Midbrain (tissue), 1 donor: ENCODE measurements at places on chromosomes 6 and 20.

DNA sequence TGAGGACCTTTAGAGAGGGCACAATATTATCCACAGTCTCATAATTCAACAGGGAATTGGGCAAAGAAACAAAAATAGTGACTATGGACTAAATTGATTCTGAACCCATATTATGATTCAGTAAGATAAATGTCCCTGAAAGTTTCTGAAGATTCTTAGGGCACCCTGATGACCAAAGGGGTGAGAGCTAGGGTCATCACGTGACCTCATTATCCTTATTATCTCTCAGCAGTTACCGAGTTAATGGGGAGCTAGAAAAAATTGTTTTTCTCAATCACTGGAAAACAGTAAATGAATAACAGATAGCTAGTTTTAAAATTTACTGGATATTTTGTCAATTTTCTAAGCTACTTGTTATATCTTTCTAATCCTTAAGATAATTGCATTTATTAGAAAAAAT is 639.5 kb downstream of the PRKN start:
- DNase-seq, result no peak

DNA sequence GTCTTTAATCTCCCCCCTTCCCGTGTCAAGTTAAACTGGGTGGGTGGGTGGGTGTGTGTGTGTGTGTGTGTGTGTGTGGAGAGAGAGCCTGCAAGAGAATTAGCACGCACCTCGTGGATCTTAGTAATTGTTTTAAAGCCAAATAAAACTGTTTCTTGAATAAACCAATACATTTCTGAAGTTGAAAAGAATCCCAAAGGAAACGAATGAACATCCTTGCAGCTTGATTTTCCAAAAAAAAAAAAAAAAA is 381 bp upstream of the BICRAL start:
- DNase-seq, result no peak

- no peak for DNase-seq
These were observed 99.1 kb downstream of the ARMC2 start for GRCh38 chr6:108947114-108947854.

GRCh38 chr6:97138581-97138980 is 144.4 kb downstream of the MMS22L start:
- no peak for DNase-seq

DNA sequence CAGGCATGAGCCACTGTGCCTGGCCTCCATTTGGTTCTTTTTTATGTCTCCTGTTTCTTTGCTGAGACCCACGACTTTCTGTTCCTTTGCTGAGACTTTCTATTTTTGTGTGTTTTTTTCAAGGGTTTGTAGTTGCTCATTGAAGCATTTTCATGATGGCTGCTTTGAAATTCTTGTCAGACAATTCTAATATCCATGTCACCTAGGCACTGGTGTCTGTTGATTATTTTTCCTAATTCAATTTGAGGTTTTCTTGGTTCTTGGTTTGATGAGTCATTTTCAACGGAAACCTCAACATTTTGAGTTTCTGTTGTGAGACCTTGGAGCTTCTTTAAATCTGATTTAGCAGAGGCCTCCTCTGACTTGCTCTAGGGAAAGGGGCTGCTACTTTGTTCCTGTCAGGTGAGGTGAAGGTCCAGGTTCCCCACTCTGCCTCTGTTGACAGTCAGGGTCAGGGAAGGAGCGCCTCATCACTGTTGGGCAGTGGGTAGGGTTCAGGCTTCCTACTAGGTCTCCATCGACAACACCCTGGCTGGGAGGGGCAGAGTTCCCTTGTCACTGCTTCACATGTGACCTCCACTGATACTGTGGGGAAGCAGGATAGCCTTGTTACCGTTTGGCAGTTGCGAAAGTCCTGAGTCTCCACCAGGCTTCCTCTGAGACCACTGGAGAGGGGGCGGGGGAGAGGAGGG is 67.2 kb upstream of the RNF24 start:
- no peak for DNase-seq

DNA sequence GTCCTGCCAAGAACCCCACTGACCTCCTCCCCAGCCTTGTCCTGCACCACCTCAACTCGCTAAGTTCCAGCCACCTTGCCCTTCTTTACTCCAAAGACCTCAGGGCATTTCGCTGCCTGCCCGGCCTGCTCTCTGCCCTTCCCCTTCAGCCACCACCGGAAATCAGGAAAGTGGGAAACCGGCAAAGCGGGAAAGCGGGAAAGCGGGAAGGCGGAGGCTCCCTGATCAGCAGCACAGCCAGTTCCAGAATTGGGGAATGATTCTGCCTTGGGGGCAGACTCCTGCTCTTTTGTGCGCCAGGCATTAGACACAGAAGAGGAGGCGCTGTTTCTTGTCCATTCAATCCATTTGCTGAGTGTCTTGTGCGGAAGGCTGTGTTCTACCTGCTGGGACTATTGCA is 111.3 kb downstream of the ZDHHC14 start:
- DNase-seq, result no peak

DNA sequence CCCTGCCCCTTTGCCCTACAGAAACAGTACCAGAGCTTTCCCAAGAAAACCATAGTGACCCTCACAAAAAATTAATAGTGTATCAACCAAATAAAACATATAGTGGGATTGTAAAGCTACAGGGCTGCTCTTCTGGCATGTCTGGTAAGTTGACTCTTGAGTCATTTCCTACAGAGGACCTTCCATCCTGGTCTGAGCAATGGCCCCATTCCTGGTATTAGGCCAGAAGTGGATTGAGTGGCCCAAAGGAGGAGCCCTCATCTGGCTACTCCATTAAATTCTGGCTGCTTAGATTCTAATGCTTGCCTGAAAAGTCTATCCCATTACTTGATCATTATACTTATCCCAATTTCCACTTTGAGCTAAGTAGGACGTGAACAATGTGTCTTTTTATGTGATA is 150.9 kb upstream of the HMGN3 start:
- no peak for DNase-seq

- no peak for DNase-seq
These were observed 363.9 kb downstream of the DHX35 start for GRCh38 chr20:39326050-39326449.

DNA sequence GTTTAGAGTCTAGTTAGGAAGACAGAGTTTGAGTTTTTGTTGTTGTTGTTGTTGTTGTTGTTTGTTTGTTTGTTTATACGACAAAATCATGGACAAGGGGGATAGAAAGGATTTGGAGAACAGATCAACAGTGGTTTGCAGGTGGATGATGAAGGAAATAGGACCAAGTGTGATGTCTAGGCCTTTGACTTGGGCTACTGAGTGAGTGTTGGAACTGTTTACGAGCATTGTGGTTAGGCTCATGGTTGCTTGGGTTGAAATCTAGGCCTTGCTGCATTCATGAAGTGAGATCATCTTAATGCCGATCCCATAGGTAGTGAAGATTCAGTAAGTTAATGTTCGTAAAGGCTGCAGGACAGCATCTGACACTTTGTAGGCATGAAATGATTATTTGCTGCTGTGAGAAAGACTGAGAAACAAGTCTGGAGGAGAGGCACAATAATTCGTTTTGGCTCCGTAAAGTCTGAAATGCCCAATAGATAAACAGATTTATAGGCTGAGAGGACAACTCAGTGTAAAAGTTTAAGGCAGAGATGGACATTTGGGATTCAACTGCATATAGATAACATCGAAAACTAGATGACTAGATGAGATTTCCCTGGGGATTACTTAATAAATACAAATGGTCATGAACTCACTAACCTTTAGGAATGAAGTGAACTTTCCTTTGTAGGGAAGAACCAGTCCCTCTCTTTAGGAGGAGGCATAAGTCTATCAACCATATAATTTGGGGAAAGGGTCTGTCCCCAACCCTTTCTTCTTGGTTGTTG is 70.0 kb downstream of the HDDC2 start:
- DNase-seq, result no peak

DNA sequence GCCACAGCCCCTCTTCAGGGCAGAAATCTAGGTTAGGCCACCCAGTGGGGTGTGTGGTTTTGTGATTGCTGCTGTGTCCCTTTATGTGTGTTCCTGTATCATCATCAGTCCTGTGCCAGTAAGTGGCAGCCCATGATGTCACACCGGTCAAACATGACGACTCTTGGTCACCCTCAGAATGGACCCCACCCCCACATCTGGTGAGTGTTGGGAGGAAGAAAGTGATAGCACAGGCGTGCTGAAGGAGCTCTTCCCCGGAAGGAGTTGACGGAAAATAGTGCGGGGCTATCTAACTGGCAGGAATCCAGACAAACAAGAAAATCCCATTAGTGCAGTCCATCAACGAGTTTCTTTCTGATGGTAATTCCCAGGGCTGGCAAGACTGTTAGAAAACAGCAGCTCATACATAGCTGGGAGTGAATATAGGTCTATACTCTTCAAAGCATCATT is 33.4 kb upstream of the IL17A start:
- DNase-seq, result no peak

DNA sequence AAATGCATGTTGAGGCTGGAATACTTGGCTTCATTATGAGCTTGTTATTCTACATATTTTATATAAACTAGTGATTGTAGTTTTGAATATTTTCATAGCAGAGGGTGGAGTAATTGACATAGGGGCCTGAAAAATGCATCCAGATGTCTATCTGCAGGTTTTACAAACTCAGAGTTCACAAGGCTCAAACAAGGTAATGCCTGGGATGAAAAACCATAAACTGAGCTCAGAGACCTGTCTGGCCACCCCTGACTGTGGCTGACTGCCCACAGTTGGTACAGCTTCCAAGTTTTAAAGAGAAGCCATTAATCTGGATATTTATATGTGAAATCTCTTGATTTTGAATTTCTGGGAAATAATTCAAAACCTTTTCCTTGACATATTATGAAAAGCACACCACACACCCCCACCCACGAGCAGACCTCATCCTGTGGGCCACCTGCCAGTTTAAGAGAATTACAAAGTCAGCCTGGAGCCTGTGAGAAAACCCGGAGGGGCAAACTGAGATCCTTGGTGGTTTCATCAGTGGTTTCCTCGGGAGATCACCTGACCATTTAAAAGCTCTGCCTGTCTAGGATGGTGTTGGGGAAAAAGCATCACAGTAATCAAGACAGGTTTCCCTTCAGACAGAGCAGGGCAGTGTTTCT is 230.1 kb downstream of the SAMD5 start:
- no peak for DNase-seq

GRCh38 chr6:82645536-82646230 is 282.1 kb downstream of the TPBG start:
- DNase-seq, result no peak

GRCh38 chr6:46347669-46348068 is 143.6 kb downstream of the RCAN2 start:
- DNase-seq, result no peak
